ENCODE measurements at places on chromosomes 1 and 21.

- no peak for DNase-seq
Observed at GRCh38 chr1:201334325-201335173, 42.9 kb downstream of the TNNT2 start.

DNA sequence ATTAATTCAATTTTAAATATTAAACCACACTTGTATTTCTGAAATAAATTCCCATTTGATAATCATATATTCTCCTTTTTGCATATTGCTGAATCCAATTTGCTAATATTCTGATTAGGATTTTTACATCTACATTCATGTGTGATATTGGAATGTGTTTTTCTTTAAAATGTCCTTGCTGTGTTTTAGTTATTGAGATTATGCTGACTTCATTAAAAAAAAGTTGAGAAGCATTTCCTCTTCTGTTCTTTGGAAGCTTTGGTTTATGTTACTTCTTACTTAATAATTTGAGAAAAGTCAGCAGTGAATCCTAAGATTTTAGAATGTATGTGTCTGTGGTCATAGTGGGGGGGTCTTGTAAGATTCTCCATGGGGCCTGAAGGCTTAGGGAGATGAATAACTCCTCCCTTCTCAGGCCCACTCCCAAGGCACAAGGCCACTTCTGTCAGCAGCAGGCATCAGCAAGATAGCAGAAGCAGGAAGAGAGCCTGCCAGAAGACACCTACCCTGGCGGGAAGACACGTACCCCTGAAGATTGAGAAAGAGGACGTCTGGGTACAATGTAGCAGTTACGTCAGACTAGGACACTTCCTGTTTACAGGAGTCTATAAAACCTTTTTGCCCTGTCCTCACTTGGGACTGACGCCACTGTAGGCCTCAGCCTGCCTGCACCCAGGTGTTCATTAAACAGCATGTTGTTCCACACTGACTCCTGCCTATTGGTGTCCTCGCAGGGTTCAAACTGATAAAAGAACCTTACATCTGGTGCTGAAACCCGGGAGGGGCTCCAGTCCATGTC is 56.9 kb downstream of the ODF2L start:
- DNase-seq, result no peak

DNA sequence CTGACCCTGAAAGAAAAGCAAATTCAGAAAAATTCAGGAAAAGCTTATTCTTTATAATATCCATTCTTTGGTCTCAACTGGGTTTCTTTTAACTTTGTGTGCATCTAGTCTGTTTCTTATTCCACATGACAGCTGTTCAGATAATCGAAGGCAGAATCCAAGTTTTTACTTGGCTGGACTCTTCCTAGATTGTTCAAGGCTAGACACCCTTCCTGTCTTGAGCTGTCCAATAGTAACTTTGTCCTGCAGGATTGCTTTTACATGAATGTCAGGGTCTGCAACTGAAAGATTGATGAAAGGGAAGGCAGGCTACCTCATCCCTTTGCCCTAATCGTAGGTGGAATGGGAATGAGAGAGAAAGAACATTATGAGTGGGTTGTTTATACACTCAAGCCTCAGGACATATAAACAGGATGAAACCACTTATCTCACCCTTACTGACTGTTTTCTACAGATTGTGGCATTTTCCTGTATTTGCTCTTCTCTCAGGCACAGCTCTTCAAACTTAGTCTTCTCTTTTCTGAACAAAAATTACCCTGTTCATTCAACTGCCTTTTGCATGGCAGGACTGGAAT is 76.9 kb downstream of the LEPR start:
- no peak for DNase-seq

- no peak for DNase-seq
Observed at GRCh38 chr1:47991673-47992072, 5.5 kb downstream of the TRABD2B start.

GRCh38 chr1:238954865-238955264 is 431.5 kb upstream of the CHRM3 start:
- DNase-seq, result no peak

DNA sequence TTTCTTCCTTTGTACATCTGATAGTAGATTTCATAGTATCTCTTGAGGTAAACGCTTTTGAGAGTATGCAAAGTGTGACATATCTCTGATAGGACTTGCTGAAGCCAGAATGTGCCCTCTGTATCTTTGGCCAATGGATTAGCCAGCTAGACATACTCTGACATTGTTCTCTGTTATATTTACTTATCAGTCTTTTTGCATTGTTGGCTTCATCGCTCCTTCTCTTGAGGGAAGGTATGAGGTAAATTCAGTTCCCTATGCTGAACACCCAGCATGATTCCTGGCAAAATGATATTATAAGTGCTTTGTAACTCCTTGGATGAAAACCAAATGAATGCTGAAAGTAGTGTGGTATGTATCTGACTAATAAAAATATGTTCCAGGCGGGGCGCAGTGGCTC is 163.2 kb upstream of the CACYBP start:
- DNase-seq, result no peak

- DNase-seq, result no peak
Observed at GRCh38 chr1:57674801-57675200, 250.9 kb upstream of the DAB1 start.

DNA sequence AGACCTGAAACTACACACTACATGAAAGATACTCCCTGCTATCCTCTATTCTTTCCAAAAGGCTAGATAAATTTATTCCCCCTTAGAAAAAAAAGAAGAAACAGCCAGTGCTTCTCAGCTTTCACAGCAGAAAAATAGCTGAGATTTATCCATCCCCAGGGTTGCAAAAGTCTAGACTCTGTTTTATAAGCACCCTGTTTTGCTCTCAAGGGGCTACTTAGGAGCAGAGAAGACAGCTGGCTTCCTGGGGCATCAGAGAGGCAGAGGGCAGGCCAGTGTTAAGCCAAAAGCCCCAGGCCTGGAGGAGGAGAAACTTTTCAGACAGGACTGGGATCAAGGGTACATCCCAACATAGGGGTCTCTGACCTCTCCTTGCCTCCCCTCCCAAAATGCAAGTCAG is 3.9 kb downstream of the LAMB3 start:
- DNase-seq, result no peak

DNA sequence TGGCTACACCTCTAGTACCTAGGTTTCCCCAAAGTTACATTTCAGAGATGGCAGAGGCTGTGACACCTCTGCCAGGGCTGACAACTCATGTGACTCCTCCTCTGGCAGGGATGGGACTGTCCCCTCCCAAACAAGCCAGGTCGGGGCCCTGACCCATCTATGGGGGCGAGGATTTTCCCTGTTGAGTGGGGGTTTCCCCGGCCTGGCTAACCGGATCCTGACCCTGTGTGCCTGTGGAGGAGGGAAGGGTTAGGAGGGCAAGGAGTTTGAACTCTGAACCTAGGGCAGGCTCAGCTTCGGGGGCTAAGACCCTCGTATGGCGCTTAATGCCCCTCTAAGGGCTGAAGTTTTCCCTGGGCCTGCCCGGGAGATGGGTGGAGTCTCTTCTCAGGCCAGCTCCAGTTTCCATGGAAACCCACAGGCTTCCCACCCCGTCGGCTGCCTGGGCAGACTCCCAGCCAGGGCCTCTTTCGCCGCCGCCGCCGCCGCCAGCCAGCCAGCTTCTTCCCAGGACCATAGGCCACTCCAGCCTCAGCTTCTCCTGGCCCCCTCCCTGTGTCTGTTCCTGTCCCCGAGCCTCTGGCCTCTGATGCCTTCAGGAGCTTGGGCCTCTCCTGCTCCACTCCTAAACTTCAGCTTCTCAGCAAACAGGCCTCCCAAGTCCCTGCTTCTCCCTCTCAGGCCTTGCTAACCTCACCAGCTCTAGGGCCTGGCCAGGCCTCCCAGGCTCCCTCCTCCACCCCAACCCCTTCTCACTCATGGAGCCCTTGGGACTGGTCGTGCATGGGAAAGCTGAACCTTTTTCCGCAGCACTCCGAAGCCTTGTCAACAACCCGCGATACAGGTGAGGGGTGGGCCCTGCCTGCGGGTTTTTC is at the start of gene BTBD19:
BTBD19 (plus strand) TSS at position 461 of the 875 bp plus-strand sequence; CDS start at position 759, 298 bp downstream.
- peak; percentile 72 for DNase-seq

DNA sequence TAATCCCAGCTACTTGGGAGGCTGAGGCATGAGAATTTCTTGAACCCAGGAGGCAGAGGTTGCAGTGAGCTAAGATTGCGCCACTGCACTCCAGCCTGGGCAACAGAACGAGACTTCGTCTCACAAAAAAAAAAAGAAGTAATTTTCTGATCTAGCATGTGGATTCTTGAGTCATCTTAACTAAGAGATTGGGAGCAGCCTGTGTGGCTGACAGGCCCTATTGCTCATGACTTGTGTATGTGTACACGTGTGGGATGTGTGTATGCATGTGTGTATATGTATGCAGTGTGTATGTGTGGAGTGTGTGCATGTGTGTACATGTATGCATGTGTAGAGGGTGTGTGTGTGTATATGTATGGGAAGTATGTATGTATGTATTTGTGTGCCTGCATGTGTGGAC is 29.5 kb downstream of the DOP1B start:
- no peak for DNase-seq

- DNase-seq, result no peak
Observed at GRCh38 chr1:66373157-66373591, 160.8 kb upstream of the SGIP1 start.

- DNase-seq, result no peak
Observed at GRCh38 chr1:229526695-229527094, 18.6 kb upstream of the NUP133 start.

GRCh38 chr21:32559006-32559610 is 26.2 kb downstream of the TCP10L start:
- no peak for DNase-seq

DNA sequence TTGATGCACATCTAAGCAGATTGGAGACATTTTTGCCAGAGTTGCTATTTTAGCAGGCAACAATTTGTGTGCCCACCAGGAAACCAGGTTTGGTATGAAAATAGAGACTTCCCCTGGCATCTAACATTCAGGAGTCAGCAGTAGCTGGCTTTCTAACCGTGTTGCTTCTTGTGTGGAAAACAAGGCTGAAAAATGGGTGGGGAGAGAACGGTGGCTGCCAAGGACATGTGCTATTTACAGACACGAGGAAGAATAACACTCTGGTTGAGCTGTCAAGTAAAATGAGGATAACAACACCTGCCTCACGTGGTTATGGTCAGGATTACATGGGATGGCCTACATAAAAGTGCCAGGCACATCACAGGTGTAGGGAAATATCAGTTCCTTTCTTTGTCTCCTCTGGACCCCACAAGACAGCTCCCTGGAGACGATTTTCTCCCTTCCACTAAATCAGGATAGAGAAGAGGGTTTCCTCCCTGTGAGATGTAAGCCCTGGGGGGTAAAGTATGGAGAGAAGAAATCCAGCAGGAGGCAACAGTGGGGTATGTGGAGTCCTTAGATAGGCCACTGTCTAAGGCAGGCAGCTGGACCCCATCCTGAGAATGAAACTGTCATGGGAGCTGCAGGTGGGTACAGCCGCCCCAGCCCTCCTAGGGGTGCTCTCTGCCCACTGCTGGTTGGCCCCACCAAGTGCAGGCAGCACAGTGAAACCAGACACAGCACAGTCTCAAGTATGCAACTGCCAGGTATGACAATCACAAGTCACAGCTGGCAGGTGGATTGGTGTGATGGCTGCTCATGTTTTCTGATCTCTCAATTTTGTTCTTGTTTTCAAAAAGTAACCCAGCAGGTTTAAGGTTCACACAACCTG is 80.3 kb downstream of the TENT5C start:
- DNase-seq, result no peak

DNA sequence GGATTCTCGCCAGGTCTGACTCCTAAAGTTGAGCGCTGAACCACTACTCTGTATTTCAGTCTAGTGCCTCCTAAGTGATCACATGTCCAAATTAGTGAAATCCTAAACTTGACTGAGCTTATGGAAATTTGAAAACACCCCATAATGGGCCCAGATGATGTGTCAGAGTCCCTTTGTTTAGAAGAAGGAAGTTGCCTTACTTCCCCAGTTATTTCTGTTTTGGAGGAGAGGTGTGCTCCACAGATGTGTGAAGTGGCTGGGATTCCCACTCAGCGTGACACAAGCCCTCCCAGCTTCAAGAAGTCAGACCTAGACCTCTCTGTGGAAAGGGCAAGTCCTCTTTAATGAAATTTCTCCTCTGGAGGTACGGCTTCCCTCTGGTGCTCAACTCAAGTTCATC is 188.8 kb downstream of the TTLL7 start:
- DNase-seq, result no peak

DNA sequence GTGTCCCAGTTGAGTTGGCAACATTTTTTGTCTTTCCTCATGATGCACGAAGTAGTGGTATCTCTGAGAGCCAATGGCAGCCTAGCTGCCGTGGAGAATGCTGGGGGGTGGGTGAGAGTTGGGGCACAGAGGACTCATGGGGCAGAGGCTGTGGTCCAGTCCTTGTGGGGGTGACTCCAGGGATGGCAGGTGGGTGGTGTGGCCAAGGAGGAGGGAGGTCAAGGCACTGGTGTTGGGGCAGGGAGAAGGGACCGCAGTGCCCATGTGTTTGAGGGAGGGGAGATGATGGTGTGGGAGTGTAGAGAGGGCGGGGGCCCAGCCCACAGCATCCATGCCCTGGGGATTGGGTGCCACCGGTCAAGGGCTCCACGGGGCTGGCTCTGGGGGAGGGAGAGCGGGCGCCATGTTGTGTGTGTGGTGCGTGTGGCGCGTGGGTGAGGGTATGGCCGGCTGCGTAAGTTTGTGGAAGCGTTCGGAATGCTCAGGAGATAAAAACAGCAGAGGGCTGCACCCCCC is 63.5 kb downstream of the PRKCZ start:
- no peak for DNase-seq

- no peak for DNase-seq
Observed at GRCh38 chr1:54982739-54983138, 2.3 kb downstream of the TMEM61 start.

DNA sequence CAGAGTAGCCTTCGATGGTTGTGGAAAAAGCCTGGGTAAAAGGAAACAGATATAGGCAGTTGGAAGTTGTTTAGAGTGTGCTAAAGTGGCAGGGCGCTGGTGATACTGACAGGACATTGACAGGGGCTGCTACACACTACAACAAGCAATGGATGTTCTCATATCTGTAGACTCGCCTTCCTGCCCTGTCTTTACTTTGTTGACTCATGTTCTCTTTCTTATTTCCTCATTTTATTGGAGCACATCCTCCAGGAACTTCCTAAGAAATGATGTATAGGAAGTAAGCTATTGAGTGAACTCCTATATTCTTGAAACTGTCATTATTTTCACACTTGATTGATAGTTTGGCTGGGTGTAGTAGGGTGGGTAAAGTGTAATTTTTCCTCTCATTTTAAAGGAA is 51.0 kb downstream of the C4BPA start:
- no peak for DNase-seq

DNA sequence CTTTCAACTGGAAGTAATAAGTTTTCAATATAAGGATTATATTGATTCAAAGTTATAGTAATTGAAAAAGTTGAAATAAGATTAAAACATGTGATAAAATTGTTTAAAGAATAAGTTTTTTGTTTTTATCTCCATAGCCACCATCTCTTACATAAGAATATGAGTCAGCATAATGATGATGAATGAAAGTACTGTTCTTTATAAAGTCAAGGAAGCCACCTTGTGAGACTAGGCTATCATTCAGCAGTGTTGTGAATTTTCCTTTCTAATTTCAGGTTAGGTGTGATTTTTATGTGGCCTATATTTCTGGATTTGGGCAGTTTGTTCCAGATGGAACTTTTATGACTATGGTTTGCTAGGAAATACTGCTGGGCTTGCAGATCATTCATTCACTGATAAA is 22.4 kb upstream of the ASB17 start:
- DNase-seq, result no peak
